ENCODE measurements at places on chromosomes 6 and 20.
A peak's percentile ranks its signal among the peaks of the same experiment; 100 is the strongest.

DNA sequence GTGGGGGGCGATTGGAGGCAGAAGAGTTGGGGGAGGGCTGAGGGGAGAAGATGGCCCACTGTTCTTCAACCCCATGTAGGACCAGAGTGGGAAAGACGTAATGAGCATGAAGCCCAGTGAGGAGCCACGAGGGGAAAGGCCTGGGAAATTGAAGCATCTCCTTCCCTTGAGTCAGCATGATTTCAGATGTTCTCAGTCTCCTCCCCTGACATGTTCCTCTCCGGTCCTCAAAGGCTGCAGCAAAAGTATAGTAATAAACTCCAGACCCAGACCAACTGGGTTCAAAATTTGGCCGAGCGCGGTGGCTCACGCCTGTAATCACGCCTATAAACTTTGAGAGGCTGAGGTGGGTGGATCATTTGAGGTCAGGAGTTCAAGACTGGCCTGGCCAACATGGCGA, 1.9 kb upstream of the NFKBIE start:
- DNase-seq = no peak

DNA sequence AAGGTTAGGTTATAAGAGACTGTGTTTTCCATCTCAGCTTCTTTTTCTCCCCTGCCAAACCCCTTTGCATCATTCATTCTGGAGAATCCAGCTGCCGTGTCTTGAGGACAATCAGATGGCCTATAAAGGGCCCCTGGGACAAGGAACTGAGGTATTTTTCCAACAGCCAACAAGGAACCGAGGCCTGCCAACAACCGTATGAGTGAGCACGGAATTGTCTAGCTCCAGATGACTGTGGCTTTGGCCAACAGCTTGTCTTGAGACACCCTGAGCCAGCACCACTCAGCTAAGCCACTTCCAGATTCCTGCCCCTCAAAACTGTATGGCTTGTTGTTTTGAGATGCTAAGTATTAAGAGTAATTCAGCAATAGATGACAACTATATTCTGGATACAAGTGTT, 433.7 kb upstream of the HSF2 start:
- DNase-seq = peak; percentile 97

- no peak for DNase-seq
Observed at GRCh38 chr6:151634336-151634720, 140.5 kb downstream of the CCDC170 start.

DNA sequence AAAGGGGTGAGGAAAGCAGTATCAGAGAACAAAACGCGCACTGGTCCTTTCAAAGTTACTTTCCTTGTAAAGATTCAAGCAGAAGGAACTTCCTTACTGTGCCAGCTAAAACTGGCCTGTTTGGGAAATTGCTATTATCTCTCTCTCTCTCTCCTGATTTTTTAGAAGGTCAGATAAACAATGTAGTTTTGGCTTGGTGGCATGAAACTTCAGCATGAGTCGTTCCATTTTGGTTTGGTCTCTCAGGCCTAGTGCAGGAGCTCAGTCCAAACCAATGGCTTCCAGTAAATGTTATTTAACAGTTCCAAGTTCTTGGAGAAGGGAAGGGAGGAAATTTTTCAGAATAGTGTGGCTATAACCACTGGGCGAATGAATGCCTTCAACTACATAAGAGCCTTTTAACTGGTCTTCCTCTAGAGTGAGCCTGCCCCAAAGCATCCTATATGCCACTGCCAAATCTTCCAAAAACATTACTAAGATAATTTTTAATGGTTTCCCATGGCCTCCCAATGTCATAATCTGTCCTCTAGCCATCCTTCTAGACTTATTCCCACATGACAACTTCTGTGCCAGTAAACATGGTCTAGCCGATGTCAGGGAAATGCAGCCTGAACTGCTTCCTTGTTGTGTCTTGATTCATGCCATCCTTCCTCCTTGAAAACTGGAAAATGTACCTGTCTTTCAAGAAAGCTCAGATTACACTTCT, 9.1 kb upstream of the SNX9 start:
- DNase-seq = peak; percentile 92

GRCh38 chr6:73452107-73452461, at the start of gene CGAS:
CGAS (minus strand) TSS chr6:73452297; CDS start chr6:73452181, 116 bp downstream.
- peak; percentile 76 for DNase-seq

- no peak for DNase-seq
Observed at GRCh38 chr6:69427882-69428281, 368.9 kb downstream of the LMBRD1 start.

- no peak for DNase-seq
Observed at GRCh38 chr6:64034910-64035655, 399.5 kb downstream of the PHF3 start.

GRCh38 chr20:50930139-50930975, 880 bp downstream of the ADNP start:
- no peak for DNase-seq

GRCh38 chr6:168130168-168130696, 51.2 kb upstream of the FRMD1 start:
- no peak for DNase-seq

Measured in AG10803 (cell line).